ENCODE measurements at places on chromosomes 1 and 21.

GRCh38 chr1:119862276-119862675, 34.0 kb downstream of the ADAM30 start:
- DNase-seq, result no peak

DNA sequence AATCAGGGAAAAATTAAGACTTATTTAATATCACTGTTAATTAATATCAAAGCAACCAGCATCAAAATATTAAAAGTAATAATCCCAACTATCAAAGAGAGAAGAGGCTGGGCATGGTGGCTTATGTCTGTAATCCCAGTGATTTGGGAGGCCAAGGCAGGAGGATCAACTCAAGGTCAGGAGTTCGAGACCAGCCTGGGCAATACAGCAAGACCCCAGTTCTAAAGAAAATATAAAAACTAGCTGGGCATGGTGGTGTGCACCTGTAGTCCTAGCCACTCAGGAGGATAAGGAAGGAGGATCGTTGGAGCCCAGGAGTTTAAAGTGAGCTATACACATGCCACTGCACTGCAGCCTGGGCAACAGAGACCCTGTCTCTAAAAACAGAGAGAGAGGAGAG, 43.2 kb downstream of the AHCTF1 start:
- DNase-seq, result no peak

DNA sequence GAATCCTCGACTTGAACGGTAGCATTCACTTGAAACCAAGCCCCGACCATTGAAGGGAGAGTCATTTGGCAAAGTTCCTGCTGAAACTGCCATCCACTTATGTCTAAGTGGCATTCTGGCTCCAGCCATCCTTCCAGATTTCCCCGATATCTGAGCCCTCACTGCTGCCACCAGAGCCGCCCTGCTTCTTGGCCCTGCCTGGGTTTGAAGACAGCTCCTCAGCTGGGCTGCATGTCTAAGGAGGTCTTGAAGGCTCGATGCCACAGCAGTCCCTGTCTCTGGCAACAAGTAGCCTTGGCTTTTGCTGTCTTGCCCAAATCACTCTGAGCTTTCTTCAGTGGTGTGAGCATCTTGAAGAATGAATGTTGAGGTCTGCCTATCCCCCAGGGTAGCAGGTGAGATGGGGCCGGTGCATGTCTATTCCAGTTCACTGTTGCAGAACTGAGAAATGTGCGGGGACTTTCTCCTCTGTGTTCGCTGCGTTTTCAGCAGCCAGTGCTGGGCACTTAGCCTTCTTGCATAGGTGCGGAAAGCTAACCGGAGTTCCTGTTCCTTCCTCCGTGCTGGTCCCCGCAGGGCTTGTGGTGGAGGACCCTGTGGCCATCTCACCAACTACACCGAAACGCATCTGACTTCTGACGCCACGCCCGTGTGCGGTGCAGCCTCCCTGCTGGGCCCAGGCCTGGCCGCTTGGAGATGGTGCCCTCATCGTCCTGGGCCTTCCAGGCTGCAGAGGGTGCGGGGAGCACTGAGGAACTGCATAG, 29.2 kb downstream of the MAN1C1 start:
- DNase-seq, result no peak

- no peak for DNase-seq
Measured at GRCh38 chr1:6600410-6601048, 2.1 kb downstream of the KLHL21 start.

GRCh38 chr1:161739865-161740566, 9.6 kb upstream of the DUSP12 start:
- DNase-seq, result no peak

DNA sequence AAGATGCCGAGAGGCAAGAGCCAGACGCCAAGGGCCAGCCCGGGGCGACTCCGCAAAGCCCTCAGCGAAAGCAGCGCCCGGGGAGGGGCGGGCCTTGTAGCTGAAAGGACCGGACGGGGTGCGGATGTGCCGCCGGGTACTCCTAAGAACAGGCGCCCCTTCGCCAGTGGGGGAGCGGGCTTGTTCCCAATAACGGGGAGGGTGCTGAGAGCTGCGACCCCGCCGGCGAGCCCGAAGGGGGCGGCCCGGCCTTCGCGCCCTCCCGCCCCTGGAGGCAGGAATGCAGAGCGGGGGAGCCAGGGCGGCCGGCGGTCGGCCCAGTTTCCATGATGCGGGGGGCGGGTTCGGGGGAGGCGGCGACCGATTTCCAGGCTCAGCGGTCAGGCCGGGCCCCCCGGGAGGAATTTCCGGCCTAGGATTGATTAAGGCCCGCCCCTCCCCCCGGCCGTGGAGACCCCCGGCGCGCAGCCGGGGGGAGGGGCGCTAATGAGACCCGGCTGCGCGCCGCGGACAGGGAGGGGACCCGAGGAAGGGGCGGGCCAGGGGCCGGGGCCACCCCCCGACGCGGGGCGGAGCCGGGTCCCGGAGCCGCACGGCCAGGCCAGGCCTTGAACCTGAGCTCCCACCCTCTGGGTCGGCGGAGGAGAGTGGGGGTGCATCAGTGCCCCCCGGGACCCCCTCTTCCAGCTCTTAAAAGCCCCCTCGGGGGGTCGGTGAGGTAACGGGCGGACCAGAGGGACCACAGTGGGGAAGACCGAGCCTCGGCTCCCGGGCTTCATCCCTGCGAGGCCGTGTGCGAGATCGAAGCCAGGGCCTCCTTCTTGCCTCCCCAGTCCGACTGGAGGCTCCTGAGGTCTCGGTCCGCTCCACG, 898 bp upstream of the TMEM200B start:
- peak; percentile 67 for DNase-seq

DNA sequence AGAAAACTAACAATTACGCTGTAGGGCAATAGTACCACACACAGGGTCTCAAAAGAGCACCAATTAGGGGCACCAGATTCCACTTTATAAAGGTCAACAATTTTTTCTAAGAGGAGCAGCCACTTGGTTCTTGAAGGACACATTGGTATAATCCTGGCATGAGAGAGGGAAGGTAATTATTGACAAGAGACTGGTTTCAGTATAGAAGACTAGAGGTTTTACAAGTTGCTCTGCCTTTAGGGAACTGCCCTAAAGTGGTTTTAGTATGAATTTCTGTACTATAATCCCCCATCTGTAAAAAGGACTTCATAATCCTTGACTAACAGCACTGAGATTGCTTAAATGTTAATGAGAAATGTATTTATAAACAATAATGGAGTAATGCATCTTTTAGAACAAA, 648.5 kb upstream of the PTBP2 start:
- DNase-seq, result no peak

- no peak for DNase-seq
Measured at GRCh38 chr1:7300893-7301663, 470.0 kb upstream of the VAMP3 start.

DNA sequence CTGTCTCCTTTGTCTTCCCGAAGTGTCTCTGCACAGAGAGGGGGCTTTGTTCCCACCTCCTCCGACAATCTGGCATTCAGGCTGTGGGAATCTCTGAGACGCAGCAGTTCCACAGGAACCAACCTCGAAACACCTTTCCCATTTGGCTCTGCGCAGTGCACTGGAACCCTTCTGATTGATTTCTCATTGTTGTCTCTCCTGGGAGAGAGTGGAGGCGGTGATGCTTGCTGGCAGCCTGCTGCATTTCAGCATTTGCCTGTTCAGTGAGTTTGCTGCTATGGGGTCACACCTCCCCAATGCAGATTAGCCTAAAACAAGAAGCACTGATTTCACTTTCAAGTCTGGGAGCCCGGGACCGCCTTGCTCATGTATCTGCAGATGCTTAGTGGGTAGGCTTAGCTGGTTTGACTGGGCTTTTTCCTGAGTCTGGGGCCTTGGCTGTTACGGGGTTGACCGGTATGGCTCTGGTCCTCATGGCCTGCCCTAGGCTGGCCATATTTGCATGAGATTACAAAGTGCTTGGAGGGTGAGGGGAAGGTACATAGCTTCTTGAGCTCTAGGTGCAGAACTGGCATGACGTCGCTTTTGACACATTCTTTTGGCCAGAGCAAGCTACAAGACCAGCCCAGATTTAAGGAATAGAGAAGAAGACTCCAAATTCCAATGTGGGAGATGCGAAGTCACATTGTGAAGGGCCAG, 695.3 kb downstream of the PTPRU start:
- no peak for DNase-seq

- no peak for DNase-seq
Measured at GRCh38 chr1:75134647-75135572, 722 bp downstream of the LHX8 start.

DNA sequence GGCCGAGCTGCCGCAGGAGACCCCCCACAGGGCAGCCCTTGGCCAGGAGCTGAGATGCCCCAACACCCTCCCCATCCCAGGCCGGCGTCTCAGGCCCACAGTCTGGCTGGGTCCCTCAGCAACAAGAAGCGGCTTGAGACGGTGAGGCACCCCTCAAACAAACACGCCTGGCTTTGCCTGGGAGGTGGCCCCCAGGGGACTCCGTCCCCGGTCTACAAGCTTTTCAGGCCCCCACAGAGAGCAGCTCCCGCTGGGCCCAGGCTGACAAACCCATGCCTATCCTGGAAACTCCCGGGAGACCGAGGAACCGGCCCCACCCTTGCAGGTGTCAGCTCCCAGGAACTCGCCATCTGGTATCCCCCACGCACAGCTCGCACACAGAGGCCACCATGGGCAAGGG, 67.0 kb downstream of the ARHGEF16 start:
- no peak for DNase-seq

DNA sequence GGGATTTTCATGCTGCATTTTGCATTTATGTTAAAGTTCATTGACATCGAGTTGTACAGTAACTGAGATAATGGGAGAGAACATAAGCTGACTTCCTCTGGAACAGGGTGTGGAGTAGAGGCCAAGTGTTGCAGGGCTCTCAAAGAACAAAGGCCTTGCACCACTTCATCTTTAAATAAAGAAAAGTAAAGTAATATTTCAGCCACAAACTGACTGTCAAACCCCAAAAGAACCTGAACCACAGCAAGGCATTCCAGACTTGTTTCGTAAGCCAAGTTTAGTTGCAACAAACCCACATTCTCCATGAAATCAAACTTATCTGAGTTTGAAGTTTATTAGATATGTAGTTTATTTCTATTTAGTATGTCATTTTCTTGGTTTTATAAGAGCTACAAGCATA, 19.1 kb upstream of the HMGCS2 start:
- no peak for DNase-seq

GRCh38 chr1:197868751-197869489, 33.5 kb upstream of the C1orf53 start:
- peak; percentile 85 for DNase-seq

DNA sequence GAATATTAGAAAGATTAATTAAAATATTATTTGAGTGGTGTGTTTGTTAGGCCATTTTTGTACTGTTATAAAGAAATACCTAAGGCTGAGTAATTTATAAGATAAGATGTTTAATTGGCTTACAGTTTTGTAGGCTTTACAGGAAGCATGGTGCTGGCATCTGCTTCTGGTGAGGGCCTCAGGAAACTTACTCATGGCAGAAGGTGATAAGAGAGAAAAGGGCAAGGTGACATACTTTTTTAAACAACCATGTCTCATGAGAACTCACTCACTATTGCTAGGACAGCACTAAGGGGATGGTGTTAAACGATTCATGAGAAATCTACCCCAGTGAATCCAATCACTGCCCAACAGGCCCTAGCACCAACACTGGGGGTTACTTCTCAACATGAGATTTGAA, 56.7 kb upstream of the RGS21 start:
- DNase-seq, result peak; percentile 61

- DNase-seq, result peak; percentile 85
Measured at GRCh38 chr1:243287652-243288051, 31.8 kb downstream of the SDCCAG8 start.

DNA sequence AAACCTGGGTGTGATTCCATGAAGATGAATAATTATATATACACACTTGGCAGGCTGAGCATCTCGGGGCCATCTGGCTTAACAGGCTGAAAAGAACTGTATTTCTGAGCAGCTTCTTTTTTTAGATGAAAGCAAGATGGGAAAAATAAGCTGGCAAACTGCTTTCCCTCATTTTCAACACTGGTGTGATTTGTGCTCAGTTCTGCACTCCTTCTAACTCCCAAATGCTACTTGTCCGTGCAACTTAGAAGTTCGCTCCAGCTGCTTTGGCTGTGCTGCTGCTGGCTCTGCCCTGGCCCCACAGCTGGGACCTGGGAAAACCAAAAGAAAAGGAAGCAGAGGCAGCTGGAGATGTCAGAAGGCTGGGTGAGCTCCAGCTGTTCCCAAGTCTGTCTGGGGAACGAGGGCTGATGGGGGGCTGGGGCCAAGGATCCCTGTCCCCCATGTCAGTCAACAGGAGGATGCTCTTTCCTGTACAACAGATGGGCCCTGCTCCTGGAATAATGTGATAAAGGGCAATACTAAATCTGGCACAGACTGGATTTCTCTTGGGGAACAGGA, 44.9 kb downstream of the PAFAH2 start:
- DNase-seq, result no peak

- no peak for DNase-seq
Measured at GRCh38 chr1:173152598-173152997, 54.5 kb downstream of the TNFSF4 start.

DNA sequence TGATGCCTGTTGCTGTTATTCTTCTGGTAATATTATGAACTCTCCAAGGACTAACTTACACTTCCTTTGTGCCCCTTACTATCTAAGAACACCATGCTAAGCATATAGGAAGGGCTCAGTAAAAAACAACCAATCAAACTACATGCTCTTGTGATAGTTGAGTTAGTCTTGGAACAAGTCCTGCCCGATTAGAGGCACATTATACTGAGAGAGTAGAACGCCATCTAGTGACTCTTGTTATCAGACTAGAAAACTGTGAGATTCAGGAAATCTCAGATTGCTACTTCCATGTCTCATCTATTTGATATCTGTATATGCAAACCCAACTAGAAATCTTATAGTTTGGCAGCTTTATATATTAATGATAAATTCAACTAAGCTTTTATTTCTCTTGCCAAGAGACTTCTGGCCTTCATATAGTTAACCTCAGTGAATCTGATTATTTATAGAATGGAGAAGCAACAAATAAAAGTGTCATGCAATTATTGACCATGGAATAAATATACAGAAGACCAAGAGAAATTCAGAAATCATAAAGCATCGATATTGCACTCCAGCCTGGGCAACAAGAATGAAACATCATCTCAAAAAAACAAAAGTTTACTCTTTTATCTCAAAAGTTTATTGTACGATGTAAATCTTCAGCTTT, 7.8 kb upstream of the SRRM1 start:
- DNase-seq, result peak; percentile 79

GRCh38 chr1:172411791-172412338, 8.6 kb upstream of the C1orf105 start:
- no peak for DNase-seq

- DNase-seq, result no peak
Measured at GRCh38 chr1:22350924-22351767, 100.5 kb upstream of the ZBTB40 start.

GRCh38 chr1:20949871-20950590, 162.9 kb upstream of the HP1BP3 start:
- no peak for DNase-seq

All from OCI-M1 (cell line).